Upper lobe of left lung (tissue), 6 donors: ENCODE measurements at places on chromosomes 2 and 18. TPM values are rescaled to one million over a fixed set of nuclear protein-coding genes. Genes with fewer than 3 reads are reported as not detected.

The ALLC gene
- total RNA-seq: not detected

The PDE11A gene
- total RNA-seq: not detected

GRCh38 chr2:138500592-138501424 lies 762 bp upstream of the SPOPL start:
- no peak for DNase-seq

The GPR17 gene
- 0.17 TPM for total RNA-seq

- DNase-seq: no peak
Measured at GRCh38 chr2:170524828-170525565, 190.1 kb upstream of the SP5 start.

The REG1B gene
- total RNA-seq: not detected

DNA sequence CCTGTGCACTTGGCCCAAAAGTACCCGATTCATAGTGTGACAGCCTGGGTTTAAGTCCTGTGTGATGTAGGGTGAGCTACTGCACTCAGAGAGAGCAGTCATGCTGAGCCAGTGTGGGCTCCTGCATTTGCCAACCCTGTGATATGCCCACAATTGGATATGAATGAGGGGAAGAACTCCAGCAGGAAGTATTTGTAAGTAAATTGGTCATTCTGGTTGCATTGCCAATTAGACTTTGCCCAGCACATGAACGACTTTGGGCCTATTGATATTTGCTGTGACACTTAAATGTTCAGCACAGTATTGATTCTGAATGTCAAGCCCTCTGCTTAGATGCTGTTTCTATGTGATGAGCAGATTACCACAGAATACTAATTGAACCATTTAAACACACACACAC lies 570.9 kb downstream of the PIK3C3 start:
- no peak for DNase-seq

GRCh38 chr2:148475626-148476025 lies 168.9 kb upstream of the EPC2 start:
- DNase-seq: no peak
